Esophagus squamous epithelium (tissue), 5 donors: ENCODE measurements at places on chromosomes 13 and 19.
A peak's percentile ranks its signal among the peaks of the same experiment; 100 is the strongest.

DNA sequence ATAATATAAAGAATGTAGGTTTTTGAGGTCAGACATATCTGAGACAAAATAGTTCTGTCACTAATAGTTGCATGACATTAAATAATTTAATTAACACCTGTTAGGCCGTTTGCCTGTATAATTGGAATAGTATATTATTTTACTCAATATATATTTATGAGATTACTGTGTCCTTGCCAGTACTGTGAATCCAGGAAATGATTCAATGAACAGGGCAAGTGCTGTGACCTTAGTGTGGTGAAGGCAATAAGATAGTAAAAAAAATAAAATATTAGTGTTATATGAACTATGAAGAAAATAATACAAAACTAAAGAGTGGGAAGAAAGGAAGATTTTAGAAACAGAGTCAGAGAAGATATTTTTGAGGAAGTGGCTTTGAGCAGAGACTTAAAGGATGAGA is 403.7 kb downstream of the PCDH9 start:
- no peak overlapping the region for H3K4me3 ChIP-seq
- no peaks in the 10 kb centered on the region for H3K36me3 ChIP-seq
- no peaks in the 10 kb centered on the region for H3K27me3 ChIP-seq

- no peak overlapping the region for H3K4me3 ChIP-seq
- H3K4me1 ChIP-seq = no peaks in the 10 kb centered on the region
- no peaks in the 10 kb centered on the region for H3K27me3 ChIP-seq
- H3K36me3 ChIP-seq = no peaks in the 10 kb centered on the region
These were observed 579.5 kb downstream of the UQCRFS1 start for GRCh38 chr19:28633319-28634018.

DNA sequence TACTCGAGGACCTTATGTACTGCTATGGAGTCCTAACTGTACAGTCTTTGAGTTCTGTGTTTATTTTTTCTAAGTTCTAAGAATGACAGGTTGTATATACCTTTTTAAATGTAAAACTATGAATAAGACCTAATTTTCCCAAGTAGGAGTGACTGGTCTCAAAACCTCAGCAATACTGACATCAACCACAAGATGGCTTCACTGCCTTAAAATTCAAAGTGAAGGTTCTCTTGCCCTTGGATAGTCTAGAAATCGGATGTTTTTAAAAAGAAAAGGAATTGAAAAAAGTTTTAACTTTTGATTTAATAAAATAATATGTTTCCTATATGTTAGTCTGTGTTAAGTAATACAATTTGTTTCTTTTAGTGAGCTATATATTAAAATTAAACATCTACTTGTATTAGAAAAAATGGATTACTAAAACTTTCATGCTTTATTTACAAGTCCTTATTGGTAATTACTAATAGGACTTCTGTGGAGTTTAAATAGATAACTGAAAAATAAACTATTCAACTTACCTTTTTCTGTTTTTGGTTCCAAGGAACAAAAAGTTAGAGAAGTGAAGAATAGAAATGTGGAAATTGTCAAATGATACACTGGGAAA is 52.0 kb downstream of the TDRD3 start:
- H3K27ac ChIP-seq = no peak overlapping the region
- no peaks in the 10 kb centered on the region for H3K4me1 ChIP-seq
- H3K27me3 ChIP-seq = no peaks in the 10 kb centered on the region
- H3K4me3 ChIP-seq = no peak overlapping the region
- H3K36me3 ChIP-seq = no peaks in the 10 kb centered on the region

GRCh38 chr13:50376895-50377575 is 361.8 kb downstream of the KCNRG start:
- H3K4me3 ChIP-seq = no peak overlapping the region
- H3K27me3 ChIP-seq = no peaks in the 10 kb centered on the region
- no peak for DNase-seq

GRCh38 chr13:101817898-101818297 is 365.4 kb downstream of the ITGBL1 start:
- H3K27ac ChIP-seq = no peak overlapping the region
- H3K4me3 ChIP-seq = no peak overlapping the region
- DNase-seq = no peak
- H3K27me3 ChIP-seq = no peaks in the 10 kb centered on the region
- H3K36me3 ChIP-seq = no peaks in the 10 kb centered on the region

DNA sequence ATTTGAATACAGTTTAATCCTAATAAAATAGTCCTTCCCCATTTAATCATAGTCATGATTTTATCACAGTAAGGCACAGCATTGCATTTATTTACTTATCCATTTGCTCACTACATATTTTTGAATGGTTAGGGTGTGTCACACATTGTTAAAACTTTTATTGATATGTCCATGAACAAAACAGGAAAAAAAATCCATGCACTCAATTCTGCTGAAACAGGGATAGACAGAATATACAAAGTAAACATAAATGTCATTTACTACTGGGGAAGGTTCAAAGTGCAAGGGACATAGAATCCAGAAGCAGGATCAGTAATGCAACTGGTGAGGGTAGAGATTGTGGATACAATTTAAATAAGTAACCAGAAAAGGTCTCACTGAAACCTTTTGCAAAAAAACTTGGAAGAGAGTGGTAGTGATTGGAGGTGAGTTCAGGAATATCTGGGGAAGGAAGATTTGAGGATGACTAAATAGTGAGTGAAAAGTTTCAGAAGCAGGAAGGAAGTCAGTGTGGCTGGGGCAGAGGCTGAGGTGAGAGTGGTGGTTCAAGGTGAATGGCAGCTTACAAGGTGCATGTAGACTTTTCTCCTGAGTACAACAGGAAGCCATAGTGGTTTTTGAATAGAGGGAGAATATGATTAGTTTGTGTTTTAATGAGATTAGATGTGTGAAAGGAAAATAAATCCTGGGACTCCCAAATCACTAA is 387.2 kb upstream of the ATXN8OS start:
- DNase-seq = no peak
- no peak overlapping the region for H3K4me3 ChIP-seq
- H3K4me1 ChIP-seq = no peaks in the 10 kb centered on the region
- no peaks in the 10 kb centered on the region for H3K36me3 ChIP-seq
- H3K27me3 ChIP-seq = no peaks in the 10 kb centered on the region

DNA sequence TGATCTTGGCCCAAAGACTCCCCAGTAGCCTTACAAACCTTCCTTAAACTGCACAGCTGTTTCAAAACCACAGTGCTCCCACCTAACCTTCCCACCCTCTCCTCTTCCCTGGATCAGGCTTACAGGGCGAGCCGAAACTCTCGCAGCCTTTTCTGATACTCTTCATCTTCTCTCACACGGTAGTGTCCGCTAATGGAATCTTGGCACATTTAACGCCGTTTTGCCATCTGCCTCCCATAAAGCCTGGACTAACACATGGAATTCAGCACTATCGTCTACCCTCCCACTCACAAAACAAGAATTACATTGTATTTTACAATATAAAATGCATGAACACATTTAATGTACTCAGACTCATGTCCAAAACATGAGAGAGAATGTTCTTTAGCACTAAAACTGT is 135.9 kb downstream of the RAP2A start:
- no peaks in the 10 kb centered on the region for H3K27me3 ChIP-seq
- DNase-seq = no peak
- H3K36me3 ChIP-seq = no peaks in the 10 kb centered on the region
- H3K4me3 ChIP-seq = no peak overlapping the region
- H3K27ac ChIP-seq = no peak overlapping the region

DNA sequence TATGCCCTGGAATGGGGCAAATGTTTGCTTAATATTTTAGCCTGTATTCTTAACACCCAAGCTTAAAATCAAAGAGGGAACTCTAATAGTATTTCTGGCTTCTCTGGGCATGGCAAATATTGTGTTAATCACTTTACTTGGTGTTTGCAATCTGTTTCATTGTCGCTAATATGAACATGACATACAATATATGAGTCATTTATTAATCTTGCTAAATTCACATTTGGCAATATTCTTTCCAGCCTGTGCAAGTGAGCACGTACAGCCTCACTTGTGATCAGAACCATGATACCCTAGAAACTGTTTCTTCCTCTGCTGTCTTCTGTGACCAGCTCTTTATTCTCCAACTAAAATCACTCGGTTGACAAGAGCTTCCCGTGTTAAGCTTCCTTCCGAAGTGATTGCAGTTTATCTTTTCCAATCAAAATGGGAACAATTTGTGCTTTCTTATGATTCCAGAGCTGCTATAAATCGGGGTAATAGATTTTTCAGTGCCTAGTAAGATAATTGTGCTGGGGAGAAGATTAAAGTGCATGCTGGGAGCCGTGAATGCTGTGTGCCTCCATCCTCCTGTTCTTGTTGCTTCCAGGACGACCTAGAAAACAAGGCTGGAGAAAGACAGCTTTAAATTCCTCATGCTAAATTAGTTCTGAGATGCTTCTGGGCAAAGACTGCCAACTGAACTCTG is 153.0 kb upstream of the TMTC4 start:
- H3K27me3 ChIP-seq = no peaks in the 10 kb centered on the region
- H3K27ac ChIP-seq = no peak overlapping the region
- no peak overlapping the region for H3K4me3 ChIP-seq
- no peaks in the 10 kb centered on the region for H3K36me3 ChIP-seq
- H3K4me1 ChIP-seq = peaks cover 43% of the 10 kb centered on the region
- no peak for DNase-seq

GRCh38 chr13:26310003-26310402 is 56.1 kb downstream of the CDK8 start:
- no peaks in the 10 kb centered on the region for H3K4me1 ChIP-seq
- no peak overlapping the region for H3K4me3 ChIP-seq
- H3K27me3 ChIP-seq = no peaks in the 10 kb centered on the region
- no peaks in the 10 kb centered on the region for H3K36me3 ChIP-seq
- H3K27ac ChIP-seq = no peak overlapping the region

GRCh38 chr13:39111145-39111544 is 72.9 kb downstream of the NHLRC3 start:
- no peaks in the 10 kb centered on the region for H3K4me1 ChIP-seq
- no peaks in the 10 kb centered on the region for H3K36me3 ChIP-seq
- no peak overlapping the region for H3K27ac ChIP-seq
- peaks cover 24% of the 10 kb centered on the region for H3K27me3 ChIP-seq
- DNase-seq = no peak

- DNase-seq = no peak
- H3K4me1 ChIP-seq = peaks cover 21% of the 10 kb centered on the region
- no peak overlapping the region for H3K27ac ChIP-seq
- H3K4me3 ChIP-seq = no peak overlapping the region
- H3K36me3 ChIP-seq = peaks cover 5% of the 10 kb centered on the region
These were observed 3.8 kb downstream of the GRIK5 start for GRCh38 chr19:42066075-42066754.

GRCh38 chr19:16070366-16070990 is 5.8 kb upstream of the TPM4 start:
- peak; percentile 79 for DNase-seq
- H3K4me1 ChIP-seq = peaks cover 91% of the 10 kb centered on the region
- peaks cover 27% of the 10 kb centered on the region for H3K36me3 ChIP-seq
- H3K4me3 ChIP-seq = peak overlapping the region; percentile 95
- H3K27me3 ChIP-seq = no peaks in the 10 kb centered on the region
- H3K27ac ChIP-seq = peak overlapping the region; percentile 96

DNA sequence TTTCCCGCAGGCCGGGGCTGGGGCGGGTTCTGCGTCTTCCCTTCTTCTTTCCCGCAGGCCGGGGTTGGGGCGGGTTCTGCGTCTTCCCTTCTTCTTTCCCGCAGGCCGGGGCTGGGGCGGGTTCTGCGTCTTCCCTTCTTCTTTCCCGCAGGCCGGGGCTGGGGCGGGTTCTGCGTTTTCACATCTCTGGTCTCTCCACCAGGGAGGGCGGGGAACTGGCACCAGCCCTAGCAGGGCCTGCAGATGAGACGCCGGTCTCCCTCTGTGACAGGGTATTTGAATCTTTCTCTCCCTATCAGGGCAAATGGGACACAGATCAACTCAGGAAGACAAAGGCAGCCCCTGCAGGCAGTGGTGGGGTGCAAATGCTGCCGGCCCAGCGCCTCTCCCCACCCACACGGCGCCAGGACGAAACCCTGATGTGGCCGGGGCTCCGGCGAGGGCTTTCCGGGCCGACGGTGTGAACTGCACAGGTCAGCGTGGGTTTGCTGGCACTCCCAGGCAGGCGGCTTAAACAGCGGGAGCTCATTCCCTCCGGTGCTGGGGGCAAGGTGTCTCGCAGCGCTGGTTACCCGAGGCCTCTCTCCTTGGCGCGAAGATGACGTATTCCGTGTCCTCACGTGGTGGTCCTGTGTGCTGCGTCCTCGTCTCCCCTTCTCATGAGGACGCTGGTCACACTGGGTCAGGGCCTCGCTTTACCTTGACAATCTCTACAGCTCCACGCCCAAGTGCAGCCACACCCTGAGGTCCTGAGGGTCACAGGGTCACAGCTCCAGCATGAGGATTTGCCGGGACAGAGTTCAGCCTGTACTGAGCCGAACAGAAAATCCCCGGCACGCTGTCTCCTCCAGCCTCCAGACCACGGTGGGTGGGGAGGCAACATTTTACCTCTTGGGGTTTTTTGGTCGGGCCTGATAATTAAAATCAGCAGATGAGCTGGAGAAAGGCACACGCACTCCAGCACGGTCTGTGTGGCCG is 717 bp upstream of the C13orf46 start:
- H3K4me1 ChIP-seq = peaks cover 8% of the 10 kb centered on the region
- H3K27me3 ChIP-seq = no peaks in the 10 kb centered on the region
- no peak overlapping the region for H3K4me3 ChIP-seq

GRCh38 chr13:20241593-20241992 is 9.5 kb upstream of the GJB6 start:
- H3K27ac ChIP-seq = no peak overlapping the region
- no peak overlapping the region for H3K4me3 ChIP-seq
- H3K4me1 ChIP-seq = peaks cover 4% of the 10 kb centered on the region

DNA sequence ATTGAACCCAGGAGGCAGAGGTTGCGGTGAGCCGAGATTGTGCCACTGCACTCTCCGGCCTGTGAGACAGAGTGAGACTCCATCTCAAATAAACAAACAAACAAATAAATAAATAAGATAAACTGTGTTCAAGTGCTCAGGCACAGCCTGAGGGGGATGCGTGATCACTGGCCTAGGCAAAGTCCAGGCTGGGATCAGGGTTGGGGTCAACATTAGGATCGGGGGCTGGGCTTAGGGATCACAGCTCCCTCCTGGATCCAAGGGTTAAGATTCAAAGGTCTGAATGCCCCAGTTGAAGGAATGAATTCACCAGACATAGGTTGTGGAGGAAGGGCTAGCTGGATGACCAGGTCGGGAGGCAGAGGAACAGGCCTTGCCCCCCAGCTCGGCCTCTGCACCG is 1.9 kb upstream of the EXOC3L2 start:
- H3K4me3 ChIP-seq = no peak overlapping the region
- no peaks in the 10 kb centered on the region for H3K36me3 ChIP-seq
- H3K27ac ChIP-seq = no peak overlapping the region
- H3K27me3 ChIP-seq = no peaks in the 10 kb centered on the region

GRCh38 chr13:23470790-23471614 is 37.5 kb upstream of the SACS start:
- H3K36me3 ChIP-seq = no peaks in the 10 kb centered on the region
- no peak overlapping the region for H3K4me3 ChIP-seq
- H3K4me1 ChIP-seq = peaks cover 4% of the 10 kb centered on the region

- no peak overlapping the region for H3K27ac ChIP-seq
- no peak for DNase-seq
- H3K27me3 ChIP-seq = no peaks in the 10 kb centered on the region
- H3K4me1 ChIP-seq = no peaks in the 10 kb centered on the region
These were observed 77.9 kb downstream of the TRPC4 start for GRCh38 chr13:37791699-37792098.

DNA sequence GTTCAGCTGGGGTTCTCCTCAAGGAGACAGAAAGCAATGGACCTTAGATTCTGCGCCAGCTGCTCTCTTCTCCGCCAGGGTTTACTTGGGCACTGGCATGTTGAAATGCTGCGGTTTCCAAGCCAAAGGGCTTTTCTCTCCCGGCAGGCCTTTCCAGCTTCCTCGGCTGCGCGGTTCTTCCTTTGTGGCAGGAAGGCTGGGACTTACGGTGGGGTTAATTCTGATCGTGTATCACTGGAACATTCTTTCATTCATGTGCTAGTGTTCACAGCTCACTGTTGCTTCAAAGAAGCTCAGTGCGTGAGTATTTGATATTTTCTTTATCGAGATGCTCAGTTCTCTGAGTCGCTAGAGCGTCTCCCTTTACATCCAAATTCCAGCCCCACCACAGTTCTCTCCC is 723.2 kb downstream of the UQCRFS1 start:
- no peak for DNase-seq
- H3K36me3 ChIP-seq = no peaks in the 10 kb centered on the region
- H3K4me3 ChIP-seq = no peak overlapping the region
- no peaks in the 10 kb centered on the region for H3K4me1 ChIP-seq
